ENCODE measurements at places on chromosomes 5 and 9.

- DNase-seq, result no peak
These were observed 356.1 kb downstream of the SPOCK1 start for GRCh38 chr5:137142764-137143605.

DNA sequence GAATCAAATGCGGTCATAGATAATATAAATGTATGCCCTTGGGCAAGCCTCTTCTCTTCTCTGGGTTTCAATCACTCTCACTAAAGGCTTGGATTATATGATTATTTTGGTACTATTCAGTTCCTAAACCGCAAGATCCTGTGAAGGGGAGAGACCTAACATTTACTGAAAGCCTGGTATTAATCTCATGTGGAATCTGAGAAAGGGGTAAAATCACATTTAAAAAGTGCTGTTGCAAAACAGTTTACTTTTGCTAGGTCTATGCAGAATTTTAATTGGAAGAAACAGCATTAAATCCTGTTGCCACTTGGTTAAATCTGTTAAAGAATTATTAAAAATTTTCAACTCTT, 50.7 kb downstream of the SLC44A1 start:
- DNase-seq, result no peak

GRCh38 chr5:54760182-54760935, 225.0 kb downstream of the ESM1 start:
- no peak for DNase-seq

GRCh38 chr9:21326526-21327139, 8.6 kb downstream of the KLHL9 start:
- DNase-seq, result no peak

GRCh38 chr9:69122549-69123141, 51.4 kb upstream of the TJP2 start:
- DNase-seq, result peak; percentile 36

GRCh38 chr5:65986796-65987195, 60.4 kb downstream of the ERBIN start:
- peak; percentile 22 for DNase-seq

DNA sequence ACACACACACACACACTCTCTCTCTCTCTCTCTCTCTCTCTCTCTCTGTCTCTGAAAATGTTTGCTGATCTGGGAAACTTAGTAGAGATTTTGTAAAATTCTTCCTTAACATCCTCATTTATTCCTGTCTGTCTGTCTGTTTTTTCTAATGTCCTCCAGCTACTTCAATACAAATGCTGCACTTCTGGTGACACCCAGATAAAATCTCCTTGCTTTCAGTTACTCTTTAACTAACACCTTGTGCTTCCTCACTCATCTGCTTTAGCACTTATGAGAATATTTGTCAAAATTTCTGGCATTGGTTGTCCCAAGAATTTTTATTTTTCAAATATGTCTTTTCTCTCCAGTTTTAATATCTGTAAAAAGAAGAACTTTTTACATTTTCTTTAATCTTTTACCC, 35.0 kb upstream of the ARRDC3 start:
- DNase-seq, result no peak

DNA sequence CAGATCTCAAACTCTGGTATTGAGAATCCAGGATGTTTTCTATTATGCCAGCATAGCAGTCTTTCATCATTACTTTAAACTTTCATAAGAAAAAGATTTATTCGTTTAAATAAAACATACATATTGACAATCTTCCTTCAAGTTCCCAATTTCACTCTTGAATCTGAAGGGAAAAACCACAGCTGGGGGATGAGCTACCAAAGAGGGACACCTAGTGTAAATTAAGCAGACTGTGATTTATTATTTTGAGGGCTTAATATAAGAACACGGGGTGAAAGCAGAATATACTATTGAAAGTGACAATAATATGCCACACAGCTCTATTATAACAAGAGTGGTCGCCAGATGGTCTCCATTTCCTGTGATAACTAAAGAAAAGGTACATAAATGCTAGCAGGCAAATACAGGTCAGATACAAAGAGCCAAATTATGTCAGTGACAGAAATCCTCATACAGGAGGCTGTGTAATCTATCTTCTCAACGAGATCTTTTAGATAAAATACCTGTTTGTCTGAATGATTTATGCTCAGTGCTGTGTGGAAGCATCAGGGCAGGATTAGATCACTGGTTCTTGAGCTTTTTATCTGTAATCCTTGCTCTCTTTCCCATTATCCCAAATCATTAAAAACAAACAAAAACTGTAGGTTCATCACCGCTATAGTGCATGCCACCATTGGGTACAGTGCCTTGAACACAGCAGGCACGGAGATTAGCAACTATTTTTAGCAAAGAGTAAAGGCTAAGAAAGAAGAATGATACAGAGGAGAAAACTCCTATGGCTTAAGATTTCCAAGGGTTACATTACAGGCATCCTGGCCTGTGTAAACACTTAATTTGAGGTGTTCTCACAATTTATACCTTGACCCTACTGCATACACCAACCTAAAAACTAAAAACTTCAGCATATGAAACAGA, 116.6 kb downstream of the DROSHA start:
- no peak for DNase-seq

GRCh38 chr5:157594675-157595459, 19.3 kb upstream of the ADAM19 start:
- no peak for DNase-seq

DNA sequence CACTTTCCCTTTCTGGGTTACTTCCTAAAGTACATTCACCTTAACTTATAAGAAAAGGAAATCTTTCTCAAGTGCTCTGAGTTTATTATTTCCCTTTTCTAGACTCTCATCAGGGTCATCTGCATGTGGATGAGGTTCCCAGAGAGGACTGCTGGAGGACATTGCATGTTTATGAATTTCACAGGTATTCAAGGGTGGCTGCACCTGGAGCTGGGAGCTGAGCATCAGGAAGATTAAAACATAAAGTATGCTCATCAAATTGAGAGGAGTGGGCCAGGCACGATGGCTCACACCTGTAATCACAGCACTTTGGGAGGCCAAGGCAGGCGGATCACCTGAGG, 34.7 kb upstream of the PLIN2 start:
- DNase-seq, result no peak

GRCh38 chr9:77014597-77015263, 4.7 kb upstream of the FOXB2 start:
- no peak for DNase-seq

- no peak for DNase-seq
These were observed 34.4 kb upstream of the SLC6A3 start for GRCh38 chr5:1479581-1480188.

- DNase-seq, result no peak
These were observed 138.2 kb downstream of the PRDM6 start for GRCh38 chr5:123227216-123227615.

DNA sequence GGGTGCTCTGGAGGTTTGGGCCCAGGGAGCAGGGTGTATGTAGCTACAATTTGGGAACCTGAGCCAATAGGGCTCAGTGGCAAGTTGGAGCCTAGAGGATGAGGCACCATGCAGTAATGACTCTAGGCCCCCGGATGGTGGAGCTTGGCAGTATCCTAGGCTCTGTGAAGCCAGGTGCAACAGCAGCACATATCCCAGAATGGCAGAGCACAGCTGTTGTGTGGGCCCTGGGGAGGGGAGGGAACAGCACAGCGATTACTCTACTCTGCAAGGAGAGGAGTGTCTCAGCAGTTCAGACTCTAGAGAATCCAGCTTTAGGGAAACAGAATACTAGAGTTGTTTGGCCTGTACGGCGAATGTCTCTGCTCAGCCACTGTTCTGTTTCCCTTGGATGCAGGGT, 56.1 kb downstream of the LRRTM2 start:
- no peak for DNase-seq

DNA sequence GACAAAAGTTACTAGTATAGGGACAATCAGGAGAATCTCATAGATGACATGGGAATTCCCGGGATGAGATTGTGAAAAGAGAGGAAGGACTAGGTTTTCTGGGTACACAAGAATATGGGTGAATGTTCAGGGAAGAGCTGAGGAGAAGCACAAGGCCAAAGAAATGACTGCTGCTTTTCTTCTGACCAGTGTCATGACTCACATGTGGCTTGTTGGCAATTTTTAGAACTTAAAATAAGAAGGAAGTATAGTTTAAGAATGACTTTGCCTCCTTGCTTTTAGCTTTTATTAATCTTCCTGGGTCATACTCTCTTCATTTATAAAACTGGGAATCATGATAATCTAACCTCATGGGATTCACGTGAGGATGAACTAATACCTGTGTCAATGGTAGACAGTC, 652.4 kb upstream of the MEF2C start:
- DNase-seq, result no peak

GRCh38 chr9:6959270-6960000, 201.7 kb downstream of the KDM4C start:
- DNase-seq, result peak; percentile 48

- no peak for DNase-seq
These were observed 205.9 kb downstream of the FSTL4 start for GRCh38 chr5:133406208-133406976.

- DNase-seq, result no peak
These were observed 169.2 kb downstream of the HSPA4 start for GRCh38 chr5:133220851-133221674.

DNA sequence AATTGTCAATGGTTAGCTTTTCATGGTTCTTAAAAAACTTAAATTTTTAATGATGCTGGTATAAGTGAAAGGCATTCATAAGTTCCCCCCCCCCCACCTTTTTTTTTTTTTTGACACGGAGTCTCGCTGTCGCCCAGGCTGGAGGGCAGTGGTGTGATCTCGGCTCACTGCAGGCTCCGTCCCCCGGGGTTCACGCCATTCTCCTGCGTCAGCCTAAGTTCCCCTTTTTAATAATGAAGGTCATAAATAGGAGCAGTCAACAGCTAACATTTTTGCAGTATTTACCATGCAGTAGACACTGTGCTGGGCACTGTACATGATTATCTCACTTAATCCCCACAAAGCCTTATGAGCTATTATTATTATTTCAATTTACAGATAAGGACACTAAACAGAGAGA, 556.3 kb downstream of the PDE4D start:
- DNase-seq, result no peak

DNA sequence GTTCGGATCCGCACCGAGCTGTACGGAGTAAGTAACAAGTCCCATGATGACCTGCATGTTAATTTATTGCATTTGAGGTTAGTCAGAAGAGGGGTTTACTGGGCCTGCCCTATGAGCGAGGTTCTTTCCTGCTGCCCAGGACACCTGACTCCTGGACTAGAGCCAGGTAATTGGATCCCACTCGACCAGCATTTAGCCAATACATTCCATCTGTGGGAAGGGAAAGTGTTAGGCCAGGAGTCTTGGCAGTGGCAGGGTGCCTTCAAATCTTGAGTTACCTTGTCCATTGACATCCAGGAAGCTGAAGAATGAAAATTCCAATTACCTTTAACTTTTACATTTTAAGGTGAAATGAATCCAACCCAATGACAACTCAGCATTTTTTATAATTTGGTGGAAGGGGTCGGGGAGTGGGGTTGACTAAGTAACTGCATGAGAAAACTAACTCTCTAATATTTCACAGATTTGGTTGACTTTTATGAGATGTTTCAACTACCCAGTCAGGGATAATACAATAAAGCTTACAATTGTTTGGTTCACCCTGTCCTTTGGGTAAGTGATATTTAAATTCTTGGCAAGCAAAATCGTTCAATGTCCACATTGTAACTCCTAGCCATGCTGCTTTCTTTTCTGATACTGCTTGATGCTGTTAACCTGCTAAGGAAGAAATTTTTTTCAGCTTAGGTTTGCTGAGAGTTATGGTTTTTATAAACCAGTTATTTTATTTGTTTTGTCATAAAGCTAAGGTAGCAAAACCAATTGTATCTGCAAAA, 111.6 kb upstream of the IQGAP2 start:
- DNase-seq, result peak; percentile 47

GRCh38 chr9:7196467-7196866, 438.7 kb downstream of the KDM4C start:
- DNase-seq, result no peak

GRCh38 chr9:71583792-71584191, 184.5 kb downstream of the CEMIP2 start:
- DNase-seq, result no peak

GRCh38 chr5:113325054-113325453, 109.7 kb downstream of the TSSK1B start:
- DNase-seq, result no peak

DNA sequence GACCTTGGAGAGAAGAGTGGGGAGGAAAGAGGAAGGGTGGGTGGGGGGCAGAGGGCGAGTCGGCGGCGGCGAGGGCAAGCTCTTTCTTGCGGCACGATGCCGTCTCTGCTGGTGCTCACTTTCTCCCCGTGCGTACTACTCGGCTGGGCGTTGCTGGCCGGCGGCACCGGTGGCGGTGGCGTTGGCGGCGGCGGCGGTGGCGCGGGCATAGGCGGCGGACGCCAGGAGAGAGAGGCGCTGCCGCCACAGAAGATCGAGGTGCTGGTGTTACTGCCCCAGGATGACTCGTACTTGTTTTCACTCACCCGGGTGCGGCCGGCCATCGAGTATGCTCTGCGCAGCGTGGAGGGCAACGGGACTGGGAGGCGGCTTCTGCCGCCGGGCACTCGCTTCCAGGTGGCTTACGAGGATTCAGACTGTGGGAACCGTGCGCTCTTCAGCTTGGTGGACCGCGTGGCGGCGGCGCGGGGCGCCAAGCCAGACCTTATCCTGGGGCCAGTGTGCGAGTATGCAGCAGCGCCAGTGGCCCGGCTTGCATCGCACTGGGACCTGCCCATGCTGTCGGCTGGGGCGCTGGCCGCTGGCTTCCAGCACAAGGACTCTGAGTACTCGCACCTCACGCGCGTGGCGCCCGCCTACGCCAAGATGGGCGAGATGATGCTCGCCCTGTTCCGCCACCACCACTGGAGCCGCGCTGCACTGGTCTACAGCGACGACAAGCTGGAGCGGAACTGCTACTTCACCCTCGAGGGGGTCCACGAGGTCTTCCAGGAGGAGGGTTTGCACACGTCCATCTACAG, 760 bp downstream of the NPR3 start:
- no peak for DNase-seq

- no peak for DNase-seq
These were observed 147.2 kb upstream of the MOCS2 start for GRCh38 chr5:53256746-53257145.

- no peak for DNase-seq
These were observed 16.3 kb upstream of the SLC36A2 start for GRCh38 chr5:151363673-151364072.

GRCh38 chr9:127567730-127568617, 44.1 kb upstream of the STXBP1 start:
- DNase-seq, result no peak

DNA sequence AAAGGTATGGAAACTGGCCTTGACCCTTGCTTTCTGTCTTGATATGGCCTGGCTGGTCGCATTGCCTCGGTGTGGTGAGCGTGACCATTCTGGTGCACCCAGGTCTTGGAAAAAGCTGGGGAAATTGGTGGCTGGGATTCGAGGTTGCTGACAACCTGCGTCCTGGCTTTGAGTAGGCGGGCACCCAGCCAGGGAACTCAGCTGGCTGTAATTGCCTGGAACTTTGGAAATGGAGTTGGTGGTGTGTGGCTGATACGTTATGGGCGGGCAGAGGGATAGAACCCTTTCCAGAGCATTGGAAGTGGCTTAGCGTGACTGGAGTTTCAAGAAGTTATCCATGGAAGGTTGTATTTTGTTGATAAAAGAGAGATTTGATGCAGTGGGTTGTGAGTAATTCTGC, 35.2 kb downstream of the KCNMB1 start:
- peak; percentile 42 for DNase-seq

GRCh38 chr9:29974197-29974596, 2400.9 kb upstream of the C9orf72 start:
- no peak for DNase-seq

Data from renal pelvis (tissue), 12 donors.